ENCODE measurements at places on chromosomes 4 and X.

DNA sequence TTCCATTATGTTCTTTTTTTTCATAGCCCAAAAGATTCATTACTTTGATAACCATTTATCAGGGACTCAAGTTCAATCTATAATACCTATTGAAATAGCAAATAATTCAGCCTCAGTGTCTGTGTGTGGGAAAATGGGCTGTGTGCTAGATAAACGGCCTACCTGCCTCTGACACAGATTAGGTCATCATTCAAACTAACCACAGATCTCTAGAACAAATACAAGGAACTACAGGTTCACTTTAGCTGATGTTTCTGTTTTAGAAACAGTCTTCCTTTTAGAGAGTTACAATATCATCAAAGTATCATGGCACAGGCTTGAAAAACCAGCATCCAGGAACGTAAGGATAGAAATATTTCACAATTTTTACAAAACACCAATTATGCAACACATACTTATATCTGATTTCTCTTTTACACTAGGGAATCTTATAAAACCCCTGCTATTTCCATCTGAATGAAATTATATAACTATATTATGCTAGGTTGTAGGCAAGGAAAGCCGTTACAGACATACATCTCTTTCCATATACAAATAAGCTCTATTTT, 56.6 kb upstream of the MAB21L2 start:
- DNase-seq = no peak

DNA sequence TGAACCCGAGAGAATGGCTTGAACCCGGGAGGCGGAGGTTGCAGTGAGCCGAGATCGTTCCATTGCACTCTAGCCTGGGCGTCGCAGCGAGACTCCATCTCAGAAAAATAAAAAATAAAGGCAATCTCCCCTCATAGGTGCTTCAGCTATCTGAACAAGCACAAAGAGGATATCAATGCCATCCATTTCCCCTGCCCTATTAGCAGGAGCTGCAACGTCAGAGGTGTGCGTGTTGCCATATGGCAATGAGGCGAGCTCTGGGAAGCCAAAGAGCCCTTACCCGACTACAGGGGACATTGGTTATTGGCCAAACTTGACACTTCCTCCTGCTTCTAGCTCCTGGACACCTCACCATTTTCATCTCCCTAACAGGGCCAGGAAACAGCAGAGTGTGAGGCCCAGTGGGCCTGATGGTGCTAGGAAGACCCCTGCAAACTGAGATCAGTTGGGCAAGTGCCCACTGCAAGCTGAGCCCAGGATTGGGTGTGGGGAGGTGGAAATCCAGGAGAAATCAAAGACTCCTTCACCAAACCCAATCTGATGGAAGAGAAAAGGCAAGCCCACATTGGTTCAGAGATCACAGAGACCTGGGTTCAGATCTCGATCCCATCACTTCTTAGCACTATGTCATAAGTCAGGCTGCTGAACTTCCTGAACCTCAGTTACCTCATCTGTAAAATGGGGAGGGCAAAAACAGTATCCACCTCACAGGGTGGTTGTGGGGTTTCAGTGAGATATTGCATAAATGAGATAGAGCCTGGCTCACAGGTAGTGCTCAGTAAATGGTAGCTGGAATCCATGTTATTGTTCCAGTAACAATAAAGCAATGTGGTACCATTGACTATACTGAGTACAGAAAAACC, 21.2 kb downstream of the SLC25A5 start:
- DNase-seq = no peak

DNA sequence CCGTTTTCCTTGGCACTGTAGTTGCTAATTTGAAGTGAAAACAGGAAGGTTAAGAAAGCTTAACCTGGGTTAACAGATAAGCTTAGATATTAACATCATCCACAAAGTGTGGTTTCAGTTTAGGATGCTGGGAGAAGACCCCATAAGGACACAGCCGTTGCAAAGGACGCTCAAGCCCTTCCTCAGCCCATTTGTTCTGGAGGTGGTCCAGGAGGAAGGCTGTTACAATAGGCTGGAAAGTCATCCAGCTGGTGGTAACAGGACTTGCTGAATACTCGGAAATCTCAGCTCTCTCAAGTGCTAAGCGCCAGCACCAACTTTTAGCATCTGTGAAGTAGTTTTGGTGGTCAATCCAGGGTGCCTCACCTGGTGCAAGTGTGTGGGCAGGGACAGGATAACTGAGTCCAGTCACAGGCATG, 14.2 kb downstream of the CHST7 start:
- DNase-seq = no peak

DNA sequence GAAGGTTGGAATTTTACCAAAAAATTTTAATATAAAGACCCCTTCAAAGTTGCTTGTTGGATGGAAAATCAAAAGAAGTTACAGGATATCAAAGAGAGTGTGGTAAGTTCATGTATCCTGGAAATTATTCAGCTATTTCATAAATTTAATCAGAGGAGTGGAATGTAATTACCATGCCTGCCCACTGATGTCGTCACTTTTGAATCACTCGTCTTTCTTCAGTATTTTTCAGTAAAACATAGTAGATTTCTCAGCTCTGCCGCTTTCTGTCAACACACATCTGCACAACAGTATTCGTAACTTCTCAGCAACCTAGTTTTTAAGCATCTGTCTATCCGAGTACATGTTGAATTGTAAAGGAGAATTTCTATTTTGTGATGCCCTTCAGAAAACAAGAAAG, 2163.0 kb upstream of the AGA start:
- DNase-seq = no peak

- no peak for DNase-seq
Measured at GRCh38 chrX:96861661-96862060, 22.0 kb upstream of the RPA4 start.

- DNase-seq = peak; percentile 5
Measured at GRCh38 chrX:14095702-14096101, 66.0 kb upstream of the GEMIN8 start.

DNA sequence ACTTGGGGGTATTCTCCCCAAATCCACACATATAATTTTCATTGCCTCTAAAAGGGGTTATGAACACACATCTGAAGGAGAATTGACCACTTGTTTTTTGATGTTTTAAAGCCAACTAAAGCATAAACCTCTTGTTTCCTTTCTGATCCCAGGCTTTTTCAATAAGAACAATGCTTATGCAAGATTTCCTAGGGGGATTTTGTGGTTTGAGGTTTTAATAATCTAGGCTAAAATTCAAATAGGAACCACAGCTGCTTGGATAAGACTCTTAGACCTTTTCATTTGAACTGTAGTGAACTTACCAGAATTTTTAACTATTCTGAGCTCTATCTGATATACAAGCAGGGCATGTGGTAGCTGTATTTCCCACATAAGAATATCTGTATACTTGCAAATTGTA, 651.1 kb downstream of the ANKRD50 start:
- DNase-seq = no peak

DNA sequence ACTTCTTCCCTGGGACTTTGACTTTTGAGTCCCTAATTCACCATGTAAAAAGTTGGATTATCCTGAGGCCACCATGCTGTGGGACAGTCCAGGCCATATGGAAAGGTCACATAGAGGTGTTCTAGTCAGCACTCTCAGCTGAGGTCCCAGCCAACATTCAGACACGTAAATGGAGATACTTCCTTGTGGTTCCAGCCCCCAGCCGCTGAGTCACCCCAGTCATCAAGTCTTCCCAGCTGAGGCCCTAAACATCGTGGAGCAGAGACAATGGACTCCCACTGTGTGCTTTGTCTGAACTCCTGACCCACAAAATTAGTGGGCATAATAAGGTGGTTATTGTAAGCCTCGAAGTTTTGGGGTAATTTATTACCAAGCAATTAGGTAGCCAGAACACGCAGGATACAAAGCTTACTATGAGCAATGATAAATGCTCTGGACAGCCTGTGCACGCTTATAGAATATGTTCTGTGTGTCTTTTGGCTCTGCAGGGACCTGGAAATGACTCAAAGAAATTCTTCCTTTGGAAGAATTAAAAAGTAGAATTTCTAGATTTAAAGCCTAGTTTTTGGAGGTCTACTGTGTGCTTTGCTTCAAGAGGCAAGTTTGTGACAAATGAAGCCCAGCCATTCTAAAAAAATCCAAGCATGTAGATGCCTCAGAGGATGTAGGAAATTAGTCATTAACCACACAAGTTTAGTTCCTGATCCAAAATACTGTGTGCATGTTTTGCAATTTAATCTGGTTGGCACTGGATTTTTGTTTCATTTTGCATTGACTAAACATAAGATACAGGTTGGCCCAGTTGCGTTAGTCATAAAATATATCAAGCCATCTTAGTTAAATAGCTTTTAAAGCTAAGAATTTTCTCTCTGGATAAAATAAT, 33.2 kb upstream of the SLC9A7 start:
- peak; percentile 4 for DNase-seq

DNA sequence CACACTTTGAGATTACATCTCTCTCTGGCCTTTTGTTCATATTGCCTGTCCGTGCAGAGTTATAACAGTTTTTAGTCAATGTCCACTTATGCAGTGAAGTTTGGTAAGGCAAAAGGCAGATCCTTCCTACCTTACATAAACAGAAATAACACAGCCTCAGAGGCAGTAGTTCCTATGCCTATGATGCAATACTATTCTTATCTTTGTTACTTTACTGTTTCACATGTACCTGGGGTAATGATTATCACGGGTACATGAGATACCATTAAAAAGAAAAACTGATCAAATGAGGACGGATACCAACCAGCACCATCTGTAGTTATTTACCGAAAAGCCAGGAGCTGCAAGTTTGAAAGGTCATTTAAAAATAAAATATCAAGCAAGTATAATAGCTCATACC, 166.8 kb downstream of the BTC start:
- DNase-seq = no peak

DNA sequence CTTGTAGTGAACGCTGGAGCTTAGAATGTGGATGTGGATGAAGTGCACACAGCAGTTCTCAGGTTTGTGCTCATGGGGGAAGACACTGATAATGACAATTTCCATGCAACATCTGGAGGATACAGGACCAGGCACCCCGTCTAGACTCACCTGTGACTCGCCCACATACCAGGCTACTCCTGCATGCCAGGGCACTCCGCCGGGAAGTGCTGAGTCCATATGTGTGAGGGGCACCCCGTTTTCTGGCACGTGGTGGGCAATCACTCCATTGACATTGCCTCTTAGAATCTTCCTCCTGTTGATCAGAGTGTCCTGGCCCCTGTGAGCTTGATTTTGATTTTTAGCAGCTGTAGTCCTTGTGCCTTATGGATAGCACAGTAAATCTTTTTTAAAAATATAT, 90.9 kb upstream of the LRPAP1 start:
- no peak for DNase-seq
